ENCODE measurements at places on chromosomes 16 and 17.

DNA sequence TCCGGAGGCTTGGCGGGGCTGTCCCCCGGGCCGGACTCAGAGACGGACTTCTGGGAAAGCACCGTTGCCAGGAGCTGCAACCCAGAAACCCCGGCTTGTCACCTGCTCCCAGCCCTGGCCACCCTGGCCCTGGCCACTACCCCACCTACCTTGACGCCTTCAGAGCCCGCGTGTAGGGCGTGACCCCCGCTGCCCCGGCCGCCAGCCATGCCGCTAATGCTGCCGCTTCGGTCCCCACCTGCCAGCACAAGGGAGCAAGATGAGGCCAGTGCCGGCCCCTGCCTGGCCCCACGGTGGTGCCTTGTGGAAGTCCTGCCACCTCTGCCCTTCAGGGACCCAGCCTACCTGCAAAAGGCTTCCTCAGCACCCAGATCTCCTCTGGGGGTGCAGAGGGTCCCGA lies 11.4 kb downstream of the CASKIN1 start:
- DNase-seq, result no peak

GRCh38 chr17:57570724-57571344 lies 174.3 kb downstream of the CCDC182 start:
- no peak for DNase-seq

DNA sequence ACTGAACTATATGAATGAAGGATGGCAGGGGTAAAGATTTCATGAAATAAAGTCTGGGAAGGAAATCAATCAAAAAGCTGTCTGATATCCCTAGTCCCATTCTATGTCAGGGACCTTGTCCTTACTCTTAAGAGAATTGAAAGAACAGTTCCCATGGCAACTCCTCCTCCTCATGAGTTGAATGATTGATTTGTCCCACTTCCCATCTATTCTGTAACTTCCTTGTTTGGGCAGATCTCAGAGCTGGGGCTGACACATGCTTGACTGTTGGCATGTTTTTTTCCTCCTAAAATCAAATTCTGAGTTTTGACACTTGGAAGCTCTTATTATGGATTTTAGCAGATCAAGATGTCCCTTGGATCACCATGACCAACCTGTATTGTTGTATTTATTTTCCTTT lies 1138.6 kb upstream of the CDH8 start:
- no peak for DNase-seq

DNA sequence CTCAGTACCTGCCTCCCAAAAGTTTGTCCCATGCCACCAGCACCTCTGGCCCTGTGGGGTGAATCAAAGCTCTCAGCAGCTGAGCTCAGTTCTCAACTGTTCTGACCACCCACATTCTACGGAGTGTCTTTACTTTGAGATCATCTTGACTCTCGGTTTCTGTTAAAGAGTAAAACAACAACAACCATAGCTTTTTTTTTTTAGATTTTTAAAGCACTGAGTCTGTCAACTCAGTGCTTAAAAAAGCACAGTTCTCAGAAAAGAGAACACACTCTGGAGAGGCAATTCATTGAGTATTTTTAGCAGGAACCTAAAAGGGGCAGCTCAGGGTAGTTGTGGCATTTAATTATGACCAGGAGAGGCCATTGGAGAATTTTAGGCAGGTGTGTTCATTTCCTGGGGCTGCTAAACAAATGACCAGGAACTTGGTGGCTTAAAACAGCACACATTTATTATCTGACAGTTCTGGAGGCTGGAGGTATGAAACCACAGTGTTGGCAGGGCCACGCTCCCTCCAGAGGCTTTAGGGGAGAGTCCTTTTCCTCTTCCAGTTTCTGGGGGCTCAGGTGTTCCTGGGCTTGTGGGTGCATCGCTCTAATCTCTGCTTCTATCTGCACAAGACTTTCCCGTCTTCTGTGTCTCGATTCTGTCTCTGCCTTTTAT lies 6.7 kb upstream of the WFIKKN2 start:
- no peak for DNase-seq

DNA sequence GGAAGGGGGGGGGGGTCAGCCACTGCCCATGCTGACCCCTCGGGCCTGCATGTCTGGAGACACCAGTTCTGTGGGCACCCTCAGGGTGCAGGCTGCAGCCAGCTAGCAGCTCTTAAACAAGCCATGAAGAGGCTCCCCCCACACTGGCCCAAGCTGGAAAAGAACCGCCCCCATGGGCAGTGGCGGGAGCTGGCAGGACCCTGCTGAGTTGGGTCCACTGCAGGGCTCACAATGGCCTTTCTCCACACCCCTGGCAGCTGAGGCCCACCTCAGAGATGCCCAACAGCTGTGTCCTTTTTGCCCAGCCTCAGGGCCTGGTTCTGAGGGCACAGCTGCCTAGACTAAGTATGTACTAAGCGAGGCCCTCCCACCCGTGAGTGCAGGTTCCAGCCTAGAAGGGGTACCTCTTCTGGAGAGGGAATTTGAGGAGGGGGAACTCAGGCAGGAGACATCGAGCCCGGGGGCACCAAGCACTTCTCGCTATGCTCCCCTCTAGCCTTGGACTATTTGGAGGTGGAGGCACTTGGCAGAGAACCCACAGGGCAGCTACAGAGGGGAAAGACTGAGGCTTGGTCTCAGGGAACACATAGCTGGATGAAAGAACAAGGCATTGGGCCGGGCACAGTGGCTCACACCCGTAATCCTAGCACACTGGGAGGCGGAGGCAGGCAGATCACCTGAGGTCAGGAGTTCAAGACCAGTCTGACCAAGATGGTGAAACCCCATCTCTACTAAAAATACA lies 3.2 kb downstream of the THRA start:
- DNase-seq, result no peak
